GM23248 (cell line): ENCODE measurements at places on chromosomes 16 and 17. TPM values are rescaled to one million over a fixed set of nuclear protein-coding genes. Genes with fewer than 3 reads are reported as not detected.

- DNase-seq, result peak; percentile 10
These were observed 37.9 kb upstream of the SMIM36 start for GRCh38 chr17:55549140-55549539.

DNA sequence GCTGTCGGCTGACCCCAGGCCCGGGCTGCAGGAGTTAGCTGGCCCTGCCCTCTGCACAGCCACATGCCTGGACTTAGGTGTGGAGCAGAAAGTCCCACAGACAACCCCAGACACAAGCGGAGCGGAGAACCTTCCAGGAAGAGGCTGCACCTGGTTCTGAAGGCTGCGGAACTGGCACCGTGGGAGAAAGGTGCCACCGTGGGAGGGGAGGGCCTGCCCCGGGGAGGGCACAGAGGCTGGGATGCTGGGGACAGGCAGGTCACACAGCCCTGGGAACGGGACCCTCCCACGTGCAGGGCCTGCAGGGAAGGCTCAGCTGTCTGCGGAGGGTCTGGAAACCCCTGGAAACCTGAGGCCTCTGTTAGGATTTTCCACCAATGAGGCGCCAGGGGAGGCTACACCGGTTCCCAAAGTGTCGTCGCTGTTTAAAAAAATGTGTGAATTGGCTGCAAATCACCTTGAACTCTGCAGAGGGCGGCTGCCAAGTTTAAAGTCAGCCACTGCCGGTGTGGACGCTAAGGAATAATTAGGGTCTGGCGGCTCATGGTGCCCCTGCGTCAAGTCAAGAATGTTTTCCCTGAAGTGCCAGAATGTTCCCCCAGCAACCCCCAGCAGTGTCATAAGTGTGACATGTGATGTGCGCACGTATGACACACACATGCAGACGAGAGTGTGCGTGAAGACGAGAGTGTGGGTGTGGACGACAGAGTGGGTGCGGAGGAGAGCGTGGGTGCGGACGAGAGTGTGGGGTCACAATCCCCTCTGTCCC lies 50.9 kb upstream of the PABPN1L start:
- DNase-seq, result no peak

TMEM88 gene
- polyA plus RNA-seq, result 0.23 TPM in 1 of 2 replicates, not detected in the other

TPSG1 gene
- not detected in 2 replicates for polyA plus RNA-seq

DNA sequence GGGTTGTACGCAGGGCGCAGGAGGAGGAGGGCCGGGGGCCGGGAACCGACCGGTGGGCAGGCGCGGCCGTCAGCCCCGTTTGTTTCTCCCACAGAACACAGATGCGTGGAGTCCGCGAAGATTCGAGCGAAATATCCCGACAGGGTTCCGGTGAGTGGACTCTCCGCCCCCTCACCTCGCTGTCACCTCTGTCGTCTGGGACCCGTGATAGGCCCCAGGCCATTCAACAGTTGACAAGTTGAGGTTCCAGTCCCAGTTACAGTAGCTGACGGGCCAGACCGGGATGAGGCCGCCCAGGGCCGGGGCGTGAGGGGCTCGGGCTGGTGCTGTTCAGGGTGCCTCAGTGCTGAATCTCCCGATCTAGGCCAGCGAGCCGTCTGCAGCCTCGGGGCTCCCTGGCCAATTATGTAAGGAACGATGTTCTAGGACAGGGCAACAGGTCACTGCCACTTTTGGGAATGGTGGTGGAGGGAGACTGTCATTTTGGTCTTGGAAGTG lies 628 bp downstream of the GABARAPL2 start:
- DNase-seq, result peak; percentile 58

AKAP1 gene
- polyA plus RNA-seq, result 7.3 and 8.6 TPM in 2 replicates

TXNDC11 gene
- polyA plus RNA-seq, result 24.4 and 25.9 TPM in 2 replicates

GRCh38 chr16:4240624-4241023 lies 1.3 kb downstream of the SRL start:
- DNase-seq, result no peak

C16orf54 gene
- polyA plus RNA-seq, result not detected in 2 replicates

PRCD gene
- 0.43 and 0.93 TPM in 2 replicates for polyA plus RNA-seq

MYH11 gene
- 0.15 and 0.79 TPM in 2 replicates for polyA plus RNA-seq
